Mesenchymal stem cell (in vitro differentiated cells and primary cell): ENCODE measurements at places on chromosomes 11 and 22.

DNA sequence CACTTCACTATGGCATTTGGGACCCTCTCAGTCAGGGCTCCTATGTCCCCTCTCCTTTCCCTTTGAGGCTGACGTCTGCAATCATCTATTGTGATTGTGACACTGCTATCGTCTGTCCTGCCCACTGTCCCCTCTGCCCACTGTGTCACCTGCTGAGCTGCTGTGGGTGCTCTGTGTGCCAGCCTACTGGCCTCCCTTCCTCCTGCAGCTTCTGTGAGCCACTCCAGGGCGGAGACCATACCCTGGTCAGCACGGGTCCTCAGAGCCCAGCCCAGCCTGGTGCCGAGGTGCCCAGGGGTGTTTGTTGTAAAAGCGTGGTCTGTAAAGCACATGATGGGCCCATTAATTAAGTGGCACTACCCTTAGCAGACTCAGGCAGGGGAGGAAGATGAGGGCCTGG, 29.4 kb downstream of the MPPED1 start:
- no peaks in the 10 kb centered on the region for H3K4me1 ChIP-seq
- no peak overlapping the region for H3K27ac ChIP-seq
- no peaks in the 10 kb centered on the region for H3K36me3 ChIP-seq
- peaks cover 47% of the 10 kb centered on the region for H3K27me3 ChIP-seq
- H3K4me3 ChIP-seq, result no peak overlapping the region
- DNase-seq, result no peak

DNA sequence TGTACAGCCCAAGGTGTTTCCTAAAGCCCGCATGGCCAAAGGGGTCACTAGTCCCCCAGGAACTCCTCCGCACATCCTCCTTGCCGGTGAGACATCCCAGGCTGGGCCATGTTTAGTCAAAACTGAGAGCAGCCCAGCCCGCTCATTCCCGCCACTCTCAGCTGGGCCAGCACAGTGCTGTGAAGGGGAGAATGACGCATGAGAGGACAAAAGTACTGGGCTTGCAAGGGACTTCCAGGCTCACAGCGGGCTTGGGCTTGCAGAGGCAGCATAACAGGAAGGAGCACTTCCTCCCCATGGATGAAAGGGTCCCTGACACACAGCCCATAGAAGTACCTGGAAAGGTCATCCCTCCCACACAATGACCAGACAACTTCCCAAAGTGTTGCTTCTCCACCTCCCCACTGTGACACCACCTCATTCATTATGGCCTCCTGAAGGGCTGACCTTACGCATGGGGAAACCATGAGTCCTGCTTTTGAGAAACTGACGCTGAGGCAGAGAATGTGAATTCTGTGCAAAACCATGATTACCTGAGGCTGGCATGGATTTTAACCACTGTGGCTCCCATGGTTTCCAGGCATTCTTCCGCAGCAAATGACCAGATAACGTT, 19.1 kb downstream of the ETS1 start:
- H3K4me3 ChIP-seq, result no peak overlapping the region
- H3K36me3 ChIP-seq, result no peaks in the 10 kb centered on the region
- H3K27me3 ChIP-seq, result peaks cover 14% of the 10 kb centered on the region

DNA sequence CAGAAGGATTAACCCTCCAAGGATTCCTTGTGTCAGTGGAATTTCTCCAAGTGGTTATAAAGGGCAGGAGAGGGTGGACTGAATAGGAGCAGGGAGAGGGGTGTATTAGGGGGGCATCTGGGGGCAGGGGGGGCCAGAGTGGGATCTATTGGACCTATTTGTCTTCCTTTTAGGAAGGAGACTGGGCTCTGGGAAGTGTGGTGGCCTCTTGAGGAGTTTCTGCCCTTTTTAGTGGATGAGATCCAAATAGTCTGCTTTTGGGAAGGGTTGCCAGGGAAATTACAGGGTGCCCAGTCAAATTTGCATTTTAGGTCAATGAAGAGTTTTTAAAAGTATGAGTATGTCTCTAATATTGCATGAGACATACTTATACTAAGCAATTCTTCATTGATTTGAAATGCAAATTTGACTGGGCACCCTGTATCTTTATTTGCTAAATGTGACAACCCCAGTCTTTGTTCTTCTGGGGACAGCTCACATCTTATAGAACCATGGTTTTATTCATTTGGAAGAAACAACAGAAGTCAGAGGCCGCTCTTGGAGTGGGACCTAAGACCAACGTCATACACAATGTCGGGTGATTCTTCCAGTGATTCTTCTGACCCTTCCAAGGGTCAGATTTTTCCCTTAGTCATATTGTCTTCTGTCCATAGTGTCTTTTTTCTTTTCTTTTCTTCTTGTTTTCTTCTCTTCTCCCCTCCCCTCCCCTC, 429 bp upstream of the SLC22A6 start:
- no peak overlapping the region for H3K4me3 ChIP-seq
- no peak for DNase-seq
- H3K27ac ChIP-seq, result no peak overlapping the region
- peaks cover 46% of the 10 kb centered on the region for H3K27me3 ChIP-seq
- H3K4me1 ChIP-seq, result no peaks in the 10 kb centered on the region

DNA sequence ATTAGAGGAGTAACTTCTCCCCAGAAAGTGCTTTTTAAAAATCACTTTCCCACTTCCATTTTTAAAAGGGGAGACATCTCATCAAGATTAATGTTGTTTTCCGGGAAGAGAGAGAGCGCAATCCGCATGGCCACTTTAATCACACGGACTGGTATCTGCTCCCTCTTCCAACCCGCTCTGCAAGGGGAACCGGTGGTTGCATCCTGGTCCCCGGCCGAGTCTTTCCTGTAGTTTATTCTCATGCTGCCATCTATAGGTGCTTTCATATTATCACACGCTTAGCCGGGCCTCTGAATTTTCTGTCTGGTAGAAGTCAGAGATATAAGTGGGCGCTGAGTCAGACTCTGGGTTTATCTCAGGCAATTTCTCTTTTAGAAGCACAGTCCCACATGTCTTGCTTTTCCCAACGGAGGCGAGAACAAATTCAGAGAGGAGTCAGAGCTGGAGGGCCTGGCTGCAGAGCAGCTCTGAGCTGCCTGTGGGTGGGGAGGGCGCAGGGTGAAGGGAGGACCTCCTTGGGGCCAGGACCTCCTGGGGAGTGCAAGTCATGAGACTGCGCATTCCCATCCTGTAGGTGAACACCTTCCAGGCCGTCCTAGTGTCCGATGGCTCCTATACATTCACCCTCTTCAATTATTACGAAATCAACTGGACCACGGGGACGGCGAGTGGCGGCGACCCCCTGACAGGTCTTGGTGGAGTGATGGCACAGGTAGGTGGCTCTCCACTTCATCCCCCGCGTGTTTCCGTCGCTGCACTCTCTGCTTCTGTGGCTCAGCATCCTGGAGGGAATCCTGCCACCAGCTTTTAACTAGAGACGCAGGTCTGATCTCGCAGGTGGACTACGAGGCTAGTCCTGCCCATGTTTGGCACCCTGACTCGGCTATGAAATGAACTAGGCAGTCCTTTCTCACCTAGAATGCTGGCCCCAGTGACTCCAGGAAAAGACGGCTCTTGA, 11.7 kb downstream of the TECTA start:
- no peak overlapping the region for H3K27ac ChIP-seq
- peaks cover 29% of the 10 kb centered on the region for H3K27me3 ChIP-seq
- H3K4me1 ChIP-seq, result no peaks in the 10 kb centered on the region
- no peak overlapping the region for H3K4me3 ChIP-seq
- peak; percentile 84 for DNase-seq
- H3K36me3 ChIP-seq, result no peaks in the 10 kb centered on the region

DNA sequence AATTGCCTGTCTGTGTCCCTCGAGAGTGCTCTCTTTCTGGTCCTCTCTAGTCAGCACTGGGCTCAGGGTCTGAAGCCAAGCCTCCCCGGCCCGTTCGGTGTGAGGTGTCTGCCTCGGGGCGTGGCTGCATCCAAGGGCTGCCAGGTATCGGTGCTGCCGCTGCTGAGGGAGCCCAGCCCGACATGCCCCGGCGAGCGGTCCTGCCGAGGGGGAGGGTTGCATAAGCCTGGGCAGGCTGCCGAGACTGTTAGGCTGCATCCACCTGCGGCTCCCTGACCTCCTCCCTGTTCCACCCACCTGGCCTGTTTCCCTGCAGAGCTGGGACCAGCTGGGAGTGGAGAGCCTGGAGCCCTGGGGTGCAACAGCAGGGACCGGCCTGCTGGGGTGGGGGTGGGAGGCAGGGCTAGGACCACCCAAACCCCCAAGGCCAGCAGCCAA, 6.3 kb downstream of the OVOL1 start:
- H3K4me3 ChIP-seq, result no peak overlapping the region
- H3K27ac ChIP-seq, result no peak overlapping the region
- peaks cover 3% of the 10 kb centered on the region for H3K4me1 ChIP-seq
- peaks cover 81% of the 10 kb centered on the region for H3K27me3 ChIP-seq
- DNase-seq, result no peak

DNA sequence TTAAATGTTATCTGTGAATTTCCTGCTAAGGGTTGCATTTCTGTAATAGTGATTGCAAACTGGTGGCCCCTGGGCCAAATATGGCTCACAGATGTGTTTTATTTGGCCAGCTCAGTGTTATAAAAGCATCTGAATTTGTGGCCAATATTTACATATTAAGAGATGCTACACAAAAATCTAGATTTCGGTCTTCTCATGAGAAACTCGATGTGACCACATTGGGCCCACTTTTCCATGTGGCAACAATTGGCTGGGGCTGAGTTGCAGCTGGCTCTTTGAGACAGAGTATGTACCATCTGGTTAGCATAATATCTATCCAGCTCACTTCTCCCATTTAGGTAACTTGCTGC, 244.5 kb upstream of the POU2AF2 start:
- H3K27ac ChIP-seq, result no peak overlapping the region
- H3K4me1 ChIP-seq, result no peaks in the 10 kb centered on the region
- H3K27me3 ChIP-seq, result no peaks in the 10 kb centered on the region

DNA sequence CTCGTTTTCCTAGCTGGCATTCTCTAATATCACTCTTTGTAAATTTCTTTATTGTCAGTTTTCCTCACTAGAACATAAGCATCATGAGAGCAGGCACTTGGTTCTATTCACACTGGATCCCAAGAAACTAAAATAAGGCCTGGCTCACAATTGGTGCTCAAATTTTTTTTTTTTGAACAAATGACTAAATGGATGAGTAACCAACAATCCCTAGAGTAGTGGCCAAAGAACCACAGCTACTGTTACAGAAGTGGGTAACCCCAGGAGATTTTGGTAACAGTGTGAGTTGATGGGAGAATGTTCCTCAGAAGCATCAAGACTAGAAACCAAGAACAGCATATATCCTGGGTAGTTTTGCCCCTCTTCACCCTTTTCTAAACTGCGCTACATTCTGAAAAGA, 572.6 kb downstream of the INSC start:
- H3K4me3 ChIP-seq, result no peak overlapping the region
- H3K36me3 ChIP-seq, result no peaks in the 10 kb centered on the region
- no peak overlapping the region for H3K27ac ChIP-seq
- H3K4me1 ChIP-seq, result no peaks in the 10 kb centered on the region
- H3K27me3 ChIP-seq, result peaks cover 58% of the 10 kb centered on the region
- DNase-seq, result no peak

GRCh38 chr22:49903322-49904039, 14.8 kb downstream of the ALG12 start:
- no peak for DNase-seq
- no peak overlapping the region for H3K4me3 ChIP-seq
- peaks cover 59% of the 10 kb centered on the region for H3K36me3 ChIP-seq
- no peaks in the 10 kb centered on the region for H3K27me3 ChIP-seq
- H3K27ac ChIP-seq, result no peak overlapping the region

DNA sequence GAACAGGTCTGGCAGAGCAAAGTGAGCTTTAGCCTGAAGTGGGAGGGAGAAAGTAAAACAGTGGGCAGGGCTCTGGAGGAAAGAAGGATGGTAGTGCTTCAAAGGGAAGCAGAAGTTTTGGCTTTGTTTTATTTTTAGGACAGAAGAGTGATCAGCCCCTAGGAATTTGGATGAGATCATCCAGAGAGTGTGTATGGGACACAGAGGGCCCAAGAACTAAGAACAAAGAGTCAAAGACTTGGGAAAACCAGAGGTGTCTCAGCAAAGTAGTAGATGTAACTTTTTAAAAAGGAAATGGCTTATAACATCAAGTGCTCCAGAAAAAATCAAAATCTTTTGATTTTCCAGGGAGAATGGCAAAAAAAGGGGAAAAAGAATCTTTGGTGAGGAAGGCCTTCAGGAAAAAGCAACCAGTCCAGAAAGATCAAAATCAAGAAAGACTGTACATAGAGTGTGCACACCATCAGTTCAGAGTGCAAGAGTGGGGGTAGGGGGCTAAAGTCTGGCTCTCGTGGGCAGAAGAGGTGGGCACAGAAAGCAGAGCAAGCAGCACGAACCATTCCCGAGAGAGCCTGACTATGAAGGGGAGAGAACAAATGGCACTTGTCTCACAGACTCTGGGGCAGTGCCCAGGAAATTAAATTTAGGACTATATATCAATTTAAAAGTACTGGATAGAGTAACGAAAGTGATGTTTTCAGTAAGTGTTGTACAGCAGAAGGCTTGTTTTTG, 30.0 kb downstream of the MAPK1 start:
- DNase-seq, result peak; percentile 90
- no peaks in the 10 kb centered on the region for H3K27me3 ChIP-seq
- peak overlapping the region; percentile 85 for H3K27ac ChIP-seq
- H3K36me3 ChIP-seq, result no peaks in the 10 kb centered on the region
- H3K4me1 ChIP-seq, result peaks cover 17% of the 10 kb centered on the region
- H3K4me3 ChIP-seq, result peak overlapping the region; percentile 46

DNA sequence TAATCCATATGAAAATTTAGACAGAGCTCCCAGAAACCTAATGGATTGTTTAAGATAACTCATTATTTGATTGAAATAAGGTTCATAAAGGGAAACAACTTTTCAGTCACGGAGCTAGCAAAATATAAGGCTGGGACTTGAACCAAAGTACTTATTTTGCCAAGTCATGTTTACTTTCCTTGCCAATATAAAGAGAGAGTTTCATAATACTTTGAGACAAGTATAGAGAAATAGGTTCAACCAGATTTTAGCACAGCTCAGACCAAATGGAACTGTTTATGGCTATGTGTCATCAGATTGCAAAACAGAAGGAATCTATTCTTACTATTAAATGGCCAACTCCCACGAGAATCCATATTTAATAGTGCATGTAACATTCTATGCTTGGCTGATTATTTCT, 1517.5 kb upstream of the TENM4 start:
- no peaks in the 10 kb centered on the region for H3K27me3 ChIP-seq
- H3K4me1 ChIP-seq, result no peaks in the 10 kb centered on the region
- peak; percentile 53 for DNase-seq
- H3K27ac ChIP-seq, result no peak overlapping the region
- H3K4me3 ChIP-seq, result peak overlapping the region; percentile 24

GRCh38 chr11:17736579-17736893, 2.0 kb downstream of the KCNC1 start:
- H3K27me3 ChIP-seq, result peaks cover 83% of the 10 kb centered on the region
- DNase-seq, result no peak
- no peak overlapping the region for H3K4me3 ChIP-seq
- no peak overlapping the region for H3K27ac ChIP-seq
- H3K36me3 ChIP-seq, result no peaks in the 10 kb centered on the region

GRCh38 chr11:58727415-58727797, 4.3 kb downstream of the GLYAT start:
- H3K36me3 ChIP-seq, result no peaks in the 10 kb centered on the region
- H3K4me1 ChIP-seq, result no peaks in the 10 kb centered on the region
- DNase-seq, result no peak
- no peak overlapping the region for H3K4me3 ChIP-seq
